ENCODE measurements at places on chromosomes 6 and 20. TPM values are rescaled to one million over a fixed set of nuclear protein-coding genes. Genes with fewer than 3 reads are reported as not detected.

DNA sequence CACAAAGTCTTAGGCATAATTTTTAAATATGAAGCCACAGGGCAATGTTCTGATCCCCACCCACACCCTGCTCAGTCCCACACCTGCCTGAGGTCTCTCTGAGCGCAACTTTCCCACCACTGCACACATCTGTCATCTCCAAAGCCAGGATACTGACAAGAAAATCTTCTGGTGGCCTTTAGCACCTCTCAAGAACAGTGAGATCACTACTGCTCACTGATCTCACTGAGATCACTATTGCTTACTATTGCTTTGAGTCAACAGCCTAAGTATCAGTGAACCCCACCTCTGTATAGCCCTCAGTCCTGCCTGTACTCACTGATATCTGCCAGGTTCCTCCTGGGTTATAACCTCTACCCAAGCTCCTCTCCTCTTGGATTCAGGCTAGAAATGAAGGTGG is 6.4 kb downstream of the TNFRSF21 start:
- H3K4me1 ChIP-seq, result peaks cover 1% of the 10 kb centered on the region
- no peak overlapping the region for H3K4me3 ChIP-seq

- no peaks in the 10 kb centered on the region for H3K27me3 ChIP-seq
- no peaks in the 10 kb centered on the region for H3K36me3 ChIP-seq
- DNase-seq, result no peak
Measured at GRCh38 chr20:44528309-44528708, 6.4 kb upstream of the SERINC3 start.

GRCh38 chr20:37341632-37342031 is 4.3 kb upstream of the SRC start:
- no peaks in the 10 kb centered on the region for H3K36me3 ChIP-seq
- H3K4me1 ChIP-seq, result peaks cover 11% of the 10 kb centered on the region
- DNase-seq, result no peak
- H3K27ac ChIP-seq, result no peak overlapping the region
- no peak overlapping the region for H3K4me3 ChIP-seq

Gene SPTLC3
- total RNA-seq, result 40.9 TPM

DNA sequence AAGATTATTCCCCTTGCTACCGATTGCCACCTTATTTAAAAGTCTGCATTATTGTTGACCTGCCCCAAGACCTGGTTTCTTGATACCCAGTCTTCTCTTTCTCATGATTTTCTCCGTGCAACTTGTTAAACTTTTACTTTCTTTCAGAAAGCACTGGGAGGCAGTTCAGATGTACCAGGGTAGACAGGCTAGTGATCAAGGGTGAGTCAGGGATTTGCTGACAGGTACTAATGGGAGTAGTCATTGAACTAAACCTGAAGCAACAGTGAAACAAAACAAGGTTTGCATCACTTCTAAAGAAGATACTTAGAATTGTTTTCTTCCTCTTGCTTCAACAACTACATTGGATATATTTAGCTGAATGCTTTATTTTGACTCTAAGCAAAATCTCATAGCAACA is 124.4 kb downstream of the KCNQ5 start:
- H3K4me1 ChIP-seq, result no peaks in the 10 kb centered on the region
- DNase-seq, result no peak
- H3K36me3 ChIP-seq, result no peaks in the 10 kb centered on the region

DNA sequence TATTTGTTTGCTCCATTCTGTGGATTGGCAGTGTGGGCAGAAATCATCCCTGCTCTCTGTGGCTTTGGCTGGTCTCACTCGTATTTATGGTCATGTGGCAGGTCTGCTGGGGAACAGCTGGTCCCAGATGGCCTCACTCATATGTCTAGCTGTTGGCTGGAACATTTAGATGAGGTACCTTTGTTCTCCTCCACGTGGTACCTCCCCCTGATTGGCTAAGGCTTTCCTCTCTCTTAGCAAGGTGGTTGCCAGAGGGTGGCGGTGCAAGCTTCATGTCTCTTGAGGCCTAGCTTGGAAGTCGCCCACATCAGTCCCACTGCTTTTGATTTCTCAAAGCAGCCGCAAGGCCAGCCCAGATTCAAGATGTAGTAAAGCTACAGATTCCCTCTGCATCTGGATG is 348.5 kb upstream of the BTBD3 start:
- H3K27me3 ChIP-seq, result no peaks in the 10 kb centered on the region
- H3K4me1 ChIP-seq, result no peaks in the 10 kb centered on the region
- no peaks in the 10 kb centered on the region for H3K36me3 ChIP-seq
- no peak for DNase-seq

Gene HMGCLL1
- total RNA-seq, result 0.93 TPM

GRCh38 chr6:54876871-54877270 is 30.3 kb downstream of the FAM83B start:
- H3K27me3 ChIP-seq, result no peaks in the 10 kb centered on the region
- no peaks in the 10 kb centered on the region for H3K36me3 ChIP-seq
- H3K4me1 ChIP-seq, result no peaks in the 10 kb centered on the region
- H3K27ac ChIP-seq, result no peak overlapping the region
- no peak overlapping the region for H3K4me3 ChIP-seq

GRCh38 chr20:25195962-25196785 is 662 bp downstream of the ENTPD6 start:
- no peaks in the 10 kb centered on the region for H3K36me3 ChIP-seq
- H3K27ac ChIP-seq, result peak overlapping the region; percentile 81
- H3K27me3 ChIP-seq, result no peaks in the 10 kb centered on the region
- peaks cover 3% of the 10 kb centered on the region for H3K4me1 ChIP-seq

GRCh38 chr6:84222426-84222825 is 5.0 kb downstream of the CEP162 start:
- H3K36me3 ChIP-seq, result no peaks in the 10 kb centered on the region
- no peak overlapping the region for H3K27ac ChIP-seq
- H3K4me1 ChIP-seq, result peaks cover 7% of the 10 kb centered on the region
- no peak for DNase-seq

DNA sequence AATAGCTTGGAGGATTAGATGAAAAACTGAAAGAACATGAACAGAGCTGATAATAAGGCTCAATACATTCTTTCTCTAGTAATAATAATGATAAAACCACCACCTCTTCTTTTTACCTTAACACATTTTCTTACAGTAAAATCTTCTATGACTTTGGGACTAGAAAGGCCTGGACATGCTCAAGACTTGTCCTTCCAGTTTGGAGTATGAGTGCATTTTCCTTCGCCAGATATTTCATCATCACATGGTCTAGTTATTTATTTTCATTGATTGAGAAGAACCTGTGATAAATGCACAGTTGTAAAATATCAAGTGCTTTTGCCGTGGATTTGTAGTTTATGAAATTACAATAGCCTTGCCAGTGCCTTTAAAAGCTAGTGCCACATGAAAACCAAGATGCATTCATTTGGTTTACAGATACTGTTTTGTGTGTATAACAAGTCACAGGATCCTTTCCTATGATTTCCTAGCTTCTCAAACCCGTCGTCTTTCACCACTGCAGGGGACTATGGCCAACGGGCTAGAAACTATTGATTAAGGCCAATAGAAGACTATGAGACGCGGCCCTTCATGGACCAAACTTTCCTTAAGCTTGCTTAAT is 200.2 kb upstream of the ZNF217 start:
- no peak overlapping the region for H3K27ac ChIP-seq
- H3K36me3 ChIP-seq, result no peaks in the 10 kb centered on the region
- no peaks in the 10 kb centered on the region for H3K4me1 ChIP-seq

DNA sequence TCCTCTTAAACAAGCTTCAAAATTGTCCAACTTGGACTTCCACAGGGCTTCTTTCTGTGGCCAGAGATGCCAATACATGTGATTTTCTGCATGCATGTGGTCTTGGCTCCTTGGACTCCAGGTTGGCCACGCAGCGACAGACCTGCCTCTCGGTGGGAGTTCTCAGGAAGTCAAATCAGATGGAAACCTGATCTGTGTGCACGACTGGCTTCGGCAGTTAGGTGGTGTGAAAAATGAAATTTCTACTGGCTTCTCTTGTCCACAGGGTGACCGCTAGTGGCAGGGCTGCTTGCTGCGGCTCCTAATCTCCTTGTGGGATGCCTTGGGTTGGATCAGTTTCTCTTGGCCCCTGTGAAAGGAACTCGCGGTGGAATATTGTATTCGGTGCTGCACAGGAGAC is 57.3 kb downstream of the PHACTR3 start:
- H3K27ac ChIP-seq, result no peak overlapping the region
- no peaks in the 10 kb centered on the region for H3K4me1 ChIP-seq
- DNase-seq, result peak; percentile 17
- H3K27me3 ChIP-seq, result no peaks in the 10 kb centered on the region
- no peaks in the 10 kb centered on the region for H3K36me3 ChIP-seq

Gene NFATC2
- 3.5 TPM for total RNA-seq

- H3K27me3 ChIP-seq, result no peaks in the 10 kb centered on the region
- no peak overlapping the region for H3K27ac ChIP-seq
- no peak for DNase-seq
- no peak overlapping the region for H3K4me3 ChIP-seq
- peaks cover 2% of the 10 kb centered on the region for H3K4me1 ChIP-seq
- peaks cover 13% of the 10 kb centered on the region for H3K36me3 ChIP-seq
Measured at GRCh38 chr6:111565326-111566221, 40.1 kb downstream of the TRAF3IP2 start.

- peaks cover 20% of the 10 kb centered on the region for H3K36me3 ChIP-seq
- H3K27ac ChIP-seq, result peak overlapping the region; percentile 96
- H3K4me3 ChIP-seq, result peak overlapping the region; percentile 88
Measured at GRCh38 chr6:43773050-43773979, 3.3 kb downstream of the VEGFA start.

Gene MYB
- 0.08 TPM for total RNA-seq

Gene ETV7
- total RNA-seq, result 0.28 TPM

Gene CALHM4
- total RNA-seq, result not detected

GRCh38 chr20:21214431-21214830 is 88.5 kb downstream of the KIZ start:
- no peaks in the 10 kb centered on the region for H3K4me1 ChIP-seq
- DNase-seq, result no peak
- H3K27me3 ChIP-seq, result no peaks in the 10 kb centered on the region
- H3K36me3 ChIP-seq, result no peaks in the 10 kb centered on the region
- H3K27ac ChIP-seq, result no peak overlapping the region

Data from liver (tissue), 10 donors.